ENCODE measurements at places on chromosomes 2 and 18.

DNA sequence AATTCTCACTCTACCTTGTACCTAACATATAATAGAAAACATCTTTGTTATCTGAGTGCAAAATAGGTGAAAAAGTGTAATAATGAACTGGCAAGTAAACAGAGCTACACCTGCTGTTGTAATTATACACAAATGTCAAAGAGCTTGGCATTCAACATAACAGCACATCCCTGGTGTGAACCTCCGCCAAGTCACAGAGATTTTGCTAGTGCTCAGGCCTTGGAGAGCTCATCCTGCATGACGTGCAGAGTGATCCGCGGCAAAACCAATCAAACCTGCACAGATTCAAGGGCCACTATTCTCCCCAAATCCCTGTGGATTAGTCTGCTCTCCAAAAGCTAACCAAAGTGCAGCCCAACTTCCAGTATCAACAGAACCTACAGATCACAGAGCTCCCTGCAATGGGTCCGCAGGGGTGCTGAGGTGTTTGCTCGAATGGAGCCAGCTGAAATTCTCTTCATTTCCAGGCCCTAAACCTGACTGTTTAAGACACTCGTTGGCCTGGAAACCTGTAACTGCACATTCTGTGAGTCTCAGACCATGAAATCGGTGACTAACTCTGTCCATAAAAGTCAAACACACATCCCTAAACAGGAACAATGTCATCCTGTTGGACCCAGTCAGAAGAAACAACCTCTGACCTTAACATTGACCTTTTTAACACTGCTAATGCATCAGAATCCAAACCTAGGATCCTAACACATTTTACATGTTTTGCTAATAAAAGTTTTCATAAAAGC is 111.8 kb downstream of the EPB41L3 start:
- no peak for DNase-seq

- no peak for DNase-seq
These were observed 129.1 kb upstream of the LGALSL start for GRCh38 chr2:64324746-64325410.

- no peak for DNase-seq
These were observed 1.4 kb downstream of the ALMS1 start for GRCh38 chr2:73386894-73387636.

- no peak for DNase-seq
These were observed 194.4 kb downstream of the SLC8A1 start for GRCh38 chr2:40257340-40258134.

GRCh38 chr18:70808481-70809056 is 519.7 kb downstream of the SOCS6 start:
- no peak for DNase-seq

DNA sequence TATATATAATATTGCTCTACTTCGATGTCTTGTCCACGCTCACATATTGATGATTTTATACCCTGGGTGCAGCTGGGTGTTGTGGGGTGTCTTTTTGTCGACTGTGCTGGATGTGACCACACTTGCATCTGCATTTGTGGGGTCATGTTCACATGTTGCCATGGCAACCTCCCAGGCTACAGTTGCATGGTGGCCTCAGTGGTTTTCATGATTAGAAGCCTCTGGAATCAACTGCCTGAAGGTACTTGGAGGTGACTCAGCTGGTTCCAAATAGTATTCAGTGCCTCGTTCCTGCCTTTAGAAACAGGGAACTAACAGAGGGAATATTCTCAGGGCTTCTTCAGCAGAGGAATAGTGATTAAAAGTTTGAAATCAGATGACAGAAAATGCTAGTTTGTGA is 166.3 kb upstream of the NYAP2 start:
- no peak for DNase-seq
